NCI-H2029 treated with DMSO at 0.1 percent for 48 hours (cell line): ENCODE measurements at places on chromosomes 2 and 18.

GRCh38 chr18:75473316-75473715, 45.8 kb upstream of the SMIM21 start:
- DNase-seq: no peak

DNA sequence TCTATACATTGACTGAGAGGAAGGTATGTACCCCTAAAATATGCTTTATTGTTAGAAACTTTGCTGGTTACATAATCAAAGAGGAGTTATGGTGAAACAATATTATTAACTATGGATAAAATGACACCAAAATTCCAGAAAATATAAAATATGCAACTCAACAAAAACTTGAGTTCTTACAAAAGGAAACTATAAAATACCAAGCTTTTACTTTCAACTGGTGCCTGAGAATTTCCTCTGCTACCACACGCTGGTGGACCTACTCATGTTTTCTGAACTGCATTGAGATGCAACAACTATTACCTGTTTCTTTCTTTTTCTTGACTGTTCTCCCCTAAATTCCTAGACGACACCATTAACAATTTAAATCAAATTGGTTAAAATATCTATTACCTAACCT, 8.2 kb upstream of the NFE2L2 start:
- no peak for DNase-seq

GRCh38 chr2:107025869-107026380, 140.0 kb upstream of the ST6GAL2 start:
- no peak for DNase-seq

GRCh38 chr2:167814881-167815718, 432.3 kb downstream of the STK39 start:
- no peak for DNase-seq

GRCh38 chr18:31563778-31564177, 27.9 kb upstream of the TTR start:
- no peak for DNase-seq

- DNase-seq: no peak
Observed at GRCh38 chr18:3452750-3453539, 3.0 kb downstream of the TGIF1 start.

DNA sequence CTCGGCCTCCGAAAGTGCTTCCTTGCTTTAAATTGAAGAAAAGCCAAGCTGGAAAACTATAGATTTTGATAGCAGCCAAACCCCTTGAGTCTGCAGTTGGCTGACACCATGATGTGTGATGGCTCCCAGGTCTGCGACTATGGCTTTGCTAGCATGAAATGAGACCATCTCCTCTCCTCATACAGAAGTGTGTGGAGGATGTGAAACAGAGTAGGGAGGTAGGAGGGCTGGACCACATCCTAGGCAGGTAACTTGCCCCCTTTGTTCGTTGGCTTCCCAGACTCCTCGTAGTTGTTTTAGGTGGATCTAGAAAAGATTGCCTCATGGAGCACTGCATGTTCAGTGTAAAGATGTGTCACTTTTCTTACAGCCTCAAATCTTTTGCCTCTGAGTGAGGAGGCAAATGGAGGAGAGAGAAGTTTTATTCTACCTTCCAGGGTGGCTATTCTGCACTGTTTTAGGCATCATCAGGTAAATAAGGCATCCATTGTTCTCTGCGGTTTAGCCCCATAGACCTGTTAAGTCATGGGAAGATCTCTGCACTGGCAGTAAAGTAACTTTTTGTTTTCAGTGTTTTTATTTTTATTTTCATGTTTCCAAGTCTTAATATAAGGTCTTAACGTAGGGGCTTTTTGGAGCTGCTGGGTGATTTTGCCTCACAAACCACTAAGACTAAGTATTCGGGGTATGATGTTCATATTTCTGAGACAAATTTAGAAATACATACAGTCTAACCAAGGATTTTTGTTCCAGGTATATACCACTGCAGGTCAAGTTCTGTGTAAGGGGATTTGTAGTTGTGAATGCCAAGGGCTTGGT, 40.1 kb downstream of the MGAT5 start:
- DNase-seq: no peak

DNA sequence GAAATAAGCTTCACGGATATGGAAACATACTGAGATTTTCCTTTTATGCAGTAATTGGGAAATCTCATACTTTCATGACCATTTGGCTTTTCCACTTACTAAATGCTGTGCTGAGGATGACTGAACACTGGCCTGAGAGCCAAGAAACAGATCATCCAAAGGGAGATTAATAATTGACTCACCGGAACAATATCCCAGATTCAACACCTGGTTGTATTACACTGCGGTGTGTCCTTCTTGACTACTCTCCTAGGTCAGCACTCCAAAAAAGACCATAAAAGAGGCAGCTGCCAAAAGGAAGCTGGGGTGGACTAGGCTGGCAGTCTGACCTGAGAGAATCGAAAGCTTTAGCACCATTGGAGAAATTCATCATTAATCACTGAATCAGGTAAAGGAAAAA, 469.1 kb downstream of the CBLN2 start:
- no peak for DNase-seq

- peak; percentile 76 for DNase-seq
Observed at GRCh38 chr18:78069784-78070664, 820.4 kb downstream of the GALR1 start.

DNA sequence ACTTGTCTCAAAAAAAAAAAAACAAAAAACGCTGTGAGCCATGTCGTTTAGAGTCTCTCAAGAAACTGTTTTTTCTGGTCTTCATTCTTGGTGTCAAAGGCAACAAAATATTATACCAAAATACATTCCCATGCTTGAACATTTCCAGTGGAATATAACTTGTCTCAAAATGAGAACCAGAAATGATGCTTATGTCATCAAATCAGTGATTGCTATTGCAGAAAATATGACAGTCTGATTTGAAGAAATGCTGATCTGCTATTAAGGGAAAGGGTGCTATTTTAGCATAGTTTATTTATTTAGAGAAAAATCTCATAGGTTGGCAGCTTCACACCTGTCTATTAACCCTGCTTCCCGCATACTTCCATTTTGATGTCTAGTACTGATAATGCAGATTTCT, 82.4 kb upstream of the ACSL3 start:
- no peak for DNase-seq

DNA sequence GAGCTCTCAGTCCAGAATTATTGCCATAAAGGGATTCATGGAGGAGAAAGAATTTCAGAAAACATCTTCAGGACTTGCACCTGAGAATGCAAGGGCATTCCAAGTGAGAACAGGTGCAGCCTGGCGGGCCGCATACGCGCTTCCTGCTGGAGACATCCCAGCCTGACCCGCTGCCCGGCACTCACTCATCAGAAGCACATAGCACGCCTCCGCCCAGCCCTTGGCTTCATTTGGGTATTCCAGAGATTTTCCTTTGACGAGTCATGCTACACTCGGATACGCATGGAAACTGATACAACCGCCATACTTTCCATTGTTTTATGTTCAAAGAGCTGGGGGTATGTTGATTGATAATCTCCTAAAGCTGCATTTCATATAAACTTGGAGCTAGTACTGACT, 228.0 kb upstream of the ID2 start:
- no peak for DNase-seq

GRCh38 chr18:49487711-49488310, 777 bp upstream of the C18orf32 start:
- DNase-seq: no peak

DNA sequence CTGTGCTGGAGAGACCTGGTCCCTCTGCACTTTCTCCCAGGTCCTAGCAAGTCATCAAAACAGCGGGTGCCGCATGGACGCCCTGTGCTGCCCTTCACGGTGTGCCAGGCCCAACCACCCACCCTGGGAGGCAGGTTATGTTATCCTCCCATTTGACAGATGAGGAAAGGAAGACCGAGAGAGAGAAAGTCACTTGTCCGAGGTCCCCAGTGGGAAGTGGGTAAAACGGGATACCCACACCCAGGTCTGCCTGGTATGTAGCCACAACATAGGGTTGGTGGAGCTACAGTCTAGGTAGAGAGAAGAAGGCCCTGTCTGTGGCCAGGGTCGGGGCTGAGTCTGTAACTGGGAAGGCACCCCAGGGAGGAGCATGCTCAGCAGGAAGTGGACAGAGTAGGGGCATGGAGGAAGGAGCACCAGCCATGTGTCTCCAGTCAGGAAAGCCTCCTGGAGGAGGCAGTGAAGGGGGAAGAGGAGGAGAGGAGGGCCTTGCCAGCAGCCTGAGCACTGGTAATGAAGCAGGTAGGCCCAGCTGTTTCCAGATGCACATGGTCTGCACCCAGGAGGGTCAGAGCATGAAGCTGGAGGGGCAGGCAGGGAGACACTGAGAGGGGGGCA, 98.4 kb downstream of the ZFP36L2 start:
- DNase-seq: no peak

GRCh38 chr2:142280831-142281230, 150.0 kb upstream of the LRP1B start:
- DNase-seq: no peak

DNA sequence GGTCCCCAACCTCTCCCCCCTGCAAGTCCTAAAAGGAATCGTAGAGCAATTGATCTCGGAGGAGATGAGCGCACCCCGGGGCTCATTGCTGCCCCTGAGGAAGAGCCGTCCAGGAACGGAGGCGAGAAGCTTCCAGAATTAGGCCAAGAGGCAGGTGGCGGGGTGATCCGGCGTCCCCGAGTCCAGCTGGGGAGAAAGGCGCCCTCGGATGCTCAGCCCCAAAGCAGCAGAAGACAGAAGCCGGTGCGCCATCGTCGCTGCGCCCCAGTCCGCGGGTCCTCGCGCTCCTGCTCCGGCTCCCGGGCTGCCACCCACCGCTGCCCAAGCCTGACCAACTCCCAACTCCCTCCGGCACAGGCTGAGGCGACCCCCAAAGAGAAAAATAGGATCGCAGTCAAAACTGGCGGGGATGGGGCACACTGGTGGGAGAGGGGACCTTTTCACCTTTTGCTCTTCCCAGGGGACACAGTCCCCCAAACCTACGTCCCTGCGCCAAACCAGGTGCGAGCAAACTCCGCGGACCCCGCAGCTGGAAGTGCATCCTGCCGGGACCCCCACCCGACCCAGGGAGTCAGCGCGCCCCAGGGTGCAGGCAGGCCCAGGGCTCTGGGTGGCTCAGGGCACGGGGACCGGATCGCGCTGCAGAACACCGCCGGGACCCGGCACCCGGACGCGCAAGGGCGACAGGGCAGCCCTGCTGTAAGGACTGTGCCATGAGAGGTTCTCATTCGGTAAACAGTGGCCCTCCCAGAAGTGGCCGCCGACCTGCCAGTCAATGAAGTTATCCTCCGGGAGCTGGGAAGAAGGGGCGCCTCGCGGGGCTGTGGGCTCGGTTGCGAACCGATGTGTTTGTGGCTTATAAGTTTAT, 8.4 kb upstream of the MEIS1 start:
- DNase-seq: no peak

DNA sequence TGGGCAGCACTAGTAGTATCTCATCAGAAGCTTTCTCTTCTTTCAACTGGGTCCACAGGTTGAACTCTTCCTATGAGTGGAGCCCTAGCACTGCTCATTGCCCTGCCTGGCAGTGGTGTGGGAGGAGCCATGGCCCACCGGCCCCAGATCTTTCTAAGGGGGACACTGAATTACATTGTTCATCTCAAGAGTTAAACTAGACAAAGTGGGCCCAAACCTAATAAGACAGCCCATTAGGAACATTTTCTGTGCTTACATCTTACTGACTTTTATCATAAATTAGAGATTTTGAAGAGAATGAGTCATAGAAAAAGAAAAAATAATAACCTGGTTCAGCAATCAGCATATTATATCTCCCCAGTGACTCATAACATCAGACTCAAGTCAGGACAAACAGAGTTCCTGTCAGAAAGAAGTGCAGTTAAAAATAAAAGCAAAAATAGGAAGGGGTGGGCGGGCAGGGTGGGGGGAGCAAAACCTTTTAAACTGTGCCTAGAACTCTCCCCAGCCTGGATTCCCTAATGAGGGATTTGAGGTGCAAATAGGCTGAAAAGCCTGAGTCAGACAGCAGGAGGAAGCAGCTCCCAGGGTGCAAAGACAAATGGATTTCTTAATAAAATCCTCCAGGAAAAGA, 161.6 kb upstream of the TRIB2 start:
- no peak for DNase-seq

- peak; percentile 45 for DNase-seq
Observed at GRCh38 chr2:165953306-165953654, 296 bp downstream of the TTC21B start.

GRCh38 chr2:30305235-30305634, 73.9 kb downstream of the LBH start:
- DNase-seq: no peak

DNA sequence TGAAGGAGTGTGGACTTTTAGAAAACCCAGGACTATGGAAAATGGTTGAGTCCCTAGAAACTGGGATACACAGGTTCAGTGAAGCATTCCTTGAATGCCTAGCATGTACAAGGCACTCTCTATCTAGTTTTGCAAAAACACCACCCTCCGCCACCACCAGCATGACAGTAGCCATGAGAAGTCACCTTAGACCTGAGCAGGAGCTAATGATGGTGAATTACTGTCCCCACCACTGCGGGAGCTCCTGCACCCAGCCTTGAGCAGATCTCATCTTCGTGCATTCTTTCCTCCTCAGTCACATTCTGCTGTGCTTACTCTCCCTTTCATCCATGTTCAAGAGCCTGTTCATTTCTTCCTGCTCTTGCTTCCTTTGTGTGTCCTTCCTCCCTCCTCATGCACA, 86.2 kb upstream of the ZNF516 start:
- DNase-seq: no peak

- DNase-seq: no peak
Observed at GRCh38 chr18:70577023-70577420, 288.2 kb downstream of the SOCS6 start.

GRCh38 chr2:70531419-70532086, 22.1 kb downstream of the TGFA start:
- no peak for DNase-seq

DNA sequence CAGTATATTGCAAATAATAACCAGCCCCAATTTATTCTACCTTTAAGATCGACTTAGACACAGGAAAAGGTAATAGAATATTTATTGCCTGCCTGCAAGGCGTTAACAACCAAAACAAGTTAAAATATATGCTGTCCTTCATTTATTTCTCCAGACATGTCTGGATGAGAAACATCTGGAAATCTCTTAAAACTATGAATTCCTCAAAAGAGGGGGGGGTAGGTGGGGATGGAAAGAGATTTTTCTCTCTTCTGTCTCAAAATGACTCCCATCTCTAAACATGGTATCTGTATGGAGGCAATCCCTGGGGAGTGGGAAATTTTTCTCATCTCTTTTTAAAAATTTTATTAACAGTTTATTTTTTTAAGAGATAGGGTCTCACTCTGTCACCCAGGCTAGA, 113.0 kb downstream of the CDH2 start:
- no peak for DNase-seq

- DNase-seq: no peak
Observed at GRCh38 chr2:228581731-228582130, 400.2 kb upstream of the SPHKAP start.

- DNase-seq: peak; percentile 20
Observed at GRCh38 chr2:51795248-51795888, 763.4 kb upstream of the NRXN1 start.

DNA sequence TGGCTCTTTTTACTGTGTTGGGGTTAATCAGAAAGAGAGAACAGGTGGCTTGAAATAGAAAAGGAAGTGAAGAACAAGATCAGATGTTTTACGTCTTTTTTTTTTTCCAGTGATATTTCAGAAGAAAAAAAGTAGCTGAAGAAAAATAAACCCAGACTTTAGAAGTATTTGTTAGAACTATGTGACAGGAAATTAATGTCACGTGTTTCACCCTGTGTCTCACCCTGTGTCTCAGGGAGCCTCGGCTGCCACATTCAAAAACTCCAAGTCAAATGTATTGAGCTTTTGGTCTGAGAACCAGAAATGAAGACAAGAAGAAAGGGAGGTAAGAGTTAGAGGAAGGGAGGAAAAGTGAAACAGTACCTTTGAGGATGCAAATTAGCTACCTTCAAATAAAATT, 38.0 kb downstream of the AKAIN1 start:
- no peak for DNase-seq
